ENCODE measurements at places on chromosomes 12 and 14. TPM values are rescaled to one million over a fixed set of nuclear protein-coding genes. Genes with fewer than 3 reads are reported as not detected.
A peak's percentile ranks its signal among the peaks of the same experiment; 100 is the strongest.

The RNASE7 gene
- not detected for total RNA-seq

The KRT74 gene
- total RNA-seq, result 0.15 TPM

The IQSEC3 gene
- total RNA-seq, result not detected

The CCDC60 gene
- total RNA-seq, result not detected

GRCh38 chr14:68292441-68293215 is 473.0 kb downstream of the RAD51B start:
- DNase-seq, result no peak

GRCh38 chr12:9782547-9783382 is 22.1 kb upstream of the CD69 start:
- no peak for DNase-seq

DNA sequence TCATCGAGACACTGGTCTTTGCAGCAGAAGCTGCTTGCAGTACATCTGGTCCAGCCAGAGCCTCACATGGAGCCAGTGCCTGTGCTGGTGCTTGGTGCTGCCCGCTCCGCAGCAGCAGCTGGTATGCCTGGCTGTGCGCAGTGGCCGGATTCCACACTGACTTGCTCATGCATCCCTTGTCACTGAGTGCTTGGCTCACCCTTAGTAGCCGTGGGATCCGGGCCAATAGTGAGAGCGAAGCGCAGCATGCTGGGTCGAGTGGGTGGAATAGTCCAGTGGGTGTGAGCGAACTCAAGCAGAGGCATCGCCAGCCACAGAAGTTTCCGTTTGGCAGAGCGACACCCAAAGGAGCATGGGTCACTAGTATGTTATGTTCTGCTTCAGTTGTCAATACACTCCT is 10.1 kb upstream of the FBXO33 start:
- no peak for DNase-seq

DNA sequence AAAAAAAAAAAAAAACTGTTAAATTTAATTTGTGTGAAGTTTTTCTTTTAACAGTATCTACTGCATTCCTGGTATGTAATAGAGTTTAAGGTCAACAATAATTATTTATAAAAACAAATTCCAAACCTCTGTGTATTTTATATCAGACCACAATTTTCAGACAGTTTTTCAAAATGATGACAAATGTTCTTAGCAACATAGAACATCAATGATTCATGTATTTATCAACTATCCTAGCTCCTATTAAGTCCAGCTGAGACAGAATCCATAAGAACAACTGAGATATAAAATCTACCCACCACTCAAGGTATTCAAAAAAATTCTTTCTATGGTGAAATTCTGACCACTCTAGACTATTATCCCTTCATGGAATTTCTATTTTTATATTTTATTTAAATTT is 144.5 kb downstream of the EPS8 start:
- DNase-seq, result no peak

DNA sequence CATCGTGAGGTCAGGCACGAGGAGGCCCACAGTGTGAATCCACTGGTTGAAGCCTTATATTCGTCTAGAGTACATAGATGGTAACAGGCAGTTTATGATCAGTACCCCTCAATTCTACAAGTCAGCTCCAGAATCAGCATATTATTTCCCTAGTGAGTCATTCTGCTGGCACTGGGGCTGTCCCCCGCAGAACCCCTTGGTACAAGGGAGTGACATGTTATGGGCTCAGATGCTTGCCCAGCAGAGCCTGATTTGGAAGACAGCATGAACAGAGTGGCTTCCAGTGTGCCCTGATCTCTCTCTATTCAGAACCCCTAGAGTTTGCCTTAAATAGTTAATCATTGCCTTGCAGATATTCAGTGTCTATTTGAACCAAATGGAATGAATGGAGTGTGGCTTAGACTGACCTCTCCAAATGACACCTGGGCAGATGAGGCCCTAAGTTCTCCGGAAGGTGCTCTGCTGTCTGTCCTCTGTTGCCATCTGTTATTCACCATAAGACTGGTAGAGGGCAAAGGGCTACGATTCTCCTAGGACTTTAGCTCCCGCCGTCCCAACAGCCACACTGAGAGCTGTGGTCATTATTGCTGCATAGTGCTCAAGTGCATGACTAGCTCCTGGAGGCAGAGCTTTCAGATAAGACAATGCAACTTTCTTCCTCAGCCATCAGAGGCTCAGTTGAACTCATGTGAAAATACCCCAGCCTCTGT is 41.1 kb downstream of the CACNA2D4 start:
- DNase-seq, result no peak

DNA sequence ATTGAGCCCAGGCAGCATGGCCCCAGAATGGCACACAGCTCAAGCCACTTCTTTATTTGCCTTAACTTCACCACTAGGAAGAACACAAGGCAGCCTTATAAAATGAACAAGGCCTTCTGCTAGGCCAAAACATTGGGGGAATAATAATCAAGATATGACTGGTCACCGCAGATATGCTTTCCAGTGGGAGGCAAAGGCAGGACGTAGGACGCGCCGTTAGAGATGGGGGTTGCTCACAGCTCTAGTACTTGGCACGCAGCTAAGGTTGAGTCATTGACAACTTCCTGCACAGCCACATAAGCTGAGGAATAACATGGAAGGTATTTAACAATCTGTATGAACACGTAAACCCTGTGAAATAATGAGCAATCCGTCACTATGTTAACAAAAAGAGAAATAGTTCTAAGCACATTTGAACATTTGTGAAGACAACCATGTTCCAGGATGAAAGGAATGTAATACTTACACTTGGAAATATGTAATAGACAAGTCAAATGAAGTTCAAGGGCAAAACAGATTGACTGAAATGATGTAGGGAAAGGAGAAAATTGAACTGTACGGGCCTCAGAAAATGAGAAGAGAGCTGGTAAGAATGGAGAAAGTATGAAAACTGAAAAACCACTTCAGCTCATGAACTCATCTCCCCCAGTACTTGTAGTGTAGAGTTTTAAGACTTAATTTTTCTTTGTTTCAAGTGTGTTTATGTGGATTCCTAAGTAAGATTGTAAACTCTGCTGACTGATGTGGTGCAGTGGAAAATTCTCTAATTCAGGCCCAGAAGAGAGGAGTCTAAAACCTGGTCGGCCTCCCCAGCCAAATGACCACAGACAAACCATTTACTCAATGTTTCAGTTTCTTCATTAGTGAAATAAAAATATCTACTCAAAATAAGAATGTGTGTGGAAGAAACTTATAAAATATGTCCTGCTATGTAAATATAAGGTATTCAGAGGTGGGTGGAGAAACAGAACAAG is 59.3 kb upstream of the CCDC91 start:
- no peak for DNase-seq

GRCh38 chr14:104394409-104394851 is 185.1 kb upstream of the C14orf180 start:
- DNase-seq, result peak; percentile 10

GRCh38 chr14:99548871-99549515 is 55.0 kb downstream of the CCDC85C start:
- no peak for DNase-seq

GRCh38 chr12:1808036-1808797 is 12.1 kb upstream of the LRTM2 start:
- DNase-seq, result no peak

DNA sequence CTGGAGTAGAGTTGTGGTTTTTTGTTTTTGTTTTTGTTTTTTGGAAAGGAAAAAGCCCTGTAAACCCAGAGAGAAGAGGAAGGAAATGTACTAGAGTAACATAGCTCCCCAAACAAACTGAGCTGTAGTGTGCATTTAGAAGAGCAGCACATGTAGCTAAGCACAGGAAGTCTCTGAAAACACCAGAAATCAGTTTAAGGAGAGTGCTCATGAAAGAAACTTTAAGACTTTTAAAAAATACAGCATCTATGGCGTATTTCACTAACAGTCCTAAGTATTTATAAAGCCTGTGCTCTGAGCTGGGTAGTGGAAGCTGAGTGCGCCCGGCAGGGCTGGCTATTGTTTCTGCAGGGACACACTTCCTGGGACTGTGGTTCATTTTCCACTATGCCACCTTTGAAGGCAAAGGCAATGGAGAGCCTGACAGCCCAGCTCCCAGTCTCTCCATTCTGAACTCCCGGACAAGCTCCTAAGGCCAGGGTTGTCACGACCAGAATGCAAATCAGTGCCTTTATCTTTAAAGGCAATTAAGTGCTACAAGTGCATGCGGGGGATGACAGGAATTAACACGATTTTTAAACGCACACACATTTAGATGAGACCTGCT is 45.4 kb downstream of the NIN start:
- no peak for DNase-seq

DNA sequence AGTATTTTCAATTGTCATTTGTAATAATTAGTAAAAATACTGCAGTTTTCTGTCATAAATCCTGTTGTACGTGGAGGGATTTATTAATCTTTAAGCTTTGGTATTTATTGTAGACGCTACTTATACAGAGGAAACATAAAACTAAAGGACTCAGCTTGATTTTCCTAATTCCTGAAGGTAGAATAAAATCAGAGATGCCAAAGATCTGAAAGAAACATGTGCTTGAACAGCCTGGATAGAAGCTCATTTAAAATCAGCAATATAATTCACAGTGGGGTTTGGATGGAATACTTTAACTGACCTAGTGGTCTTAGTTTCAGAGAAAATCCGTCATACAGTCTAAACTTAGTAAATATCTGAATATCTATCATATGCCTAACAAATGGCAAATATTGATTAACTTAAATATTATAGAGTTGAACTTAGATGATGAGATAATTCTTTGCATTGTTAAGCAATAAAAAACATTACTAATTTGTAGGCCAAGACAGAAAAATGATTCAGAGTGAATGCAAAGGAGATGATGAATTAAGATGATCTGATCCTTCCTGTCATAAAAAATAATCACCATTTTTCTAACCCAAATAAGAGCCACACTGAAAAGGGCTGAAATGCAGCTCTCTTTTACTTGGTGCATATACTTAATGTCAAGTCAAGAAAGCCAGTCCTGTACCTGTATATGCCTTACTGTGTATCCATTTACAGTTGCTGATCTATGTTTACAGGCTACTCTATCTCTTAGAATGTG is 397.1 kb upstream of the DCN start:
- DNase-seq, result no peak

Data from activated CD4-positive, alpha-beta T cell treated with anti-CD3 and anti-CD28 coated beads, Interleukin-2, amount 10 ng/mL, durations not matched to agents 7 days and 5 days (primary cell).